ENCODE measurements at places on chromosomes 13 and 19. TPM values are rescaled to one million over a fixed set of nuclear protein-coding genes. Genes with fewer than 3 reads are reported as not detected.

The KIR3DL1 gene
- polyA plus RNA-seq: not detected

The ZNF772 gene
- polyA plus RNA-seq: 1.2 TPM

The CCDC70 gene
- not detected for polyA plus RNA-seq

The CGB1 gene
- not detected for polyA plus RNA-seq

The SERP2 gene
- polyA plus RNA-seq: not detected

The ZNF682 gene
- polyA plus RNA-seq: 1.7 TPM

The ZNF845 gene
- 3.6 TPM for polyA plus RNA-seq

The FDX2 gene
- 6.8 TPM for polyA plus RNA-seq

The ZNF730 gene
- polyA plus RNA-seq: not detected

The RABAC1 gene
- polyA plus RNA-seq: 202 TPM

The SYT3 gene
- not detected for polyA plus RNA-seq

The GRIK5 gene
- polyA plus RNA-seq: not detected

The CNMD gene
- not detected for polyA plus RNA-seq

The IGFLR1 gene
- polyA plus RNA-seq: 119 TPM

The KATNAL1 gene
- polyA plus RNA-seq: 1.0 TPM

The PPM1N gene
- polyA plus RNA-seq: 4.3 TPM

The KCNRG gene
- 0.29 TPM for polyA plus RNA-seq

The ADGRE3 gene
- 28.3 TPM for polyA plus RNA-seq

The ZGLP1 gene
- polyA plus RNA-seq: 9.4 TPM

The LYPD3 gene
- polyA plus RNA-seq: 0.48 TPM

The ZNF823 gene
- polyA plus RNA-seq: 0.48 TPM

The IRS2 gene
- 3.5 TPM for polyA plus RNA-seq

The GPC5 gene
- polyA plus RNA-seq: not detected

The HSD17B14 gene
- not detected for polyA plus RNA-seq

The B3GNT8 gene
- 17.4 TPM for polyA plus RNA-seq

The SCGB2B2 gene
- polyA plus RNA-seq: 0.04 TPM

The COL4A2 gene
- polyA plus RNA-seq: not detected

The ZNF112 gene
- polyA plus RNA-seq: 0.03 TPM

The GGN gene
- not detected for polyA plus RNA-seq

The TEKTIP1 gene
- 0.45 TPM for polyA plus RNA-seq

Data from CD14-positive monocyte (primary cell).